ENCODE measurements at places on chromosomes 12 and 14.

- DNase-seq: no peak
Measured at GRCh38 chr12:54416687-54417603, 2.1 kb downstream of the ITGA5 start.

DNA sequence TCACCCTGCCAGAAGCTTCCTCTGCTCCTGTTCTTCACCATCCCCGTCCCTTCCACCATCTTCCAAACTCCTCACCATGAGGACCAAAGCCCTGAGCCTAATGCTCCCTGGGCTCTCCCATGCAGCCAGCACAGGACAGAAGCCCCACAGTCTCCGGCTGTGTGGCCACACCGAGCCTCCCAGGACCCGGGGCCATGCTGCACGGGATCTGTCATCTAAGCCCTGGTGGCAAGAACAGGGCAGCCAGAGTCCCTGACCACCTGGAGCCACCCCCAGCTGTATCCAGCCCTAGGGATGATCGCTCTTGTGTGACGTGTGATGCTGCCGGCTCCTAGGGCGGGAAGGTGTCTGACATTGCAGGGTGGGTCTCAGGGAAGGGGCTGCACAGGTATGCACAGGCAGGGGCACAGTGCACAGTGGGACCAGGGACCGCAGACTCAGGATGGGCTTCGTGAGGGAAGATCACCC, 8.1 kb downstream of the TMEM179 start:
- DNase-seq: no peak

- no peak for DNase-seq
Measured at GRCh38 chr12:70486588-70486987, 120.5 kb downstream of the KCNMB4 start.

GRCh38 chr14:53103636-53104340, 49.3 kb downstream of the DDHD1 start:
- DNase-seq: no peak

GRCh38 chr12:131818821-131819585, 9.2 kb upstream of the MMP17 start:
- DNase-seq: no peak

DNA sequence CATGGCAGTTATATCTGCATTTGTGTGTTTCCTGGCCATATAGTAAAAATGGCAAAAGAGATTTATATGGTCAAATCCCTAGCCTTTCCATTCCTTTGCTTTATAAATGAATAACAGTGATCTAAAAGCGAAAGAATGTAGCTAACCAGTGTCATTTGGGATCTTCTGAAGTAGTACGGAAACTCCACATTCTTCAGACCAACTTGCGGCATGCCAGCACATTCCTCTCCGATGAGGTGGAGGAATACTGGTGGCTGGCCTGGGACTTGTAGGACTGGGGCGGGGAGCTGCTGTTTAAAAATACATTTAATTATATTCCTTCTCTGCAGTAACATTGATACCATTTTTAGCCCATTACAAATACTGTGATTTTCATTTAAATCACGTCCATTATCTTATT, 85.3 kb downstream of the SAMD4A start:
- DNase-seq: peak; percentile 100

GRCh38 chr12:82530394-82530793, 156.3 kb upstream of the TMTC2 start:
- DNase-seq: no peak
